ENCODE measurements at places on chromosomes 12 and 14.

- no peak for DNase-seq
Measured at GRCh38 chr12:117439531-117440001, 78.1 kb upstream of the NOS1 start.

DNA sequence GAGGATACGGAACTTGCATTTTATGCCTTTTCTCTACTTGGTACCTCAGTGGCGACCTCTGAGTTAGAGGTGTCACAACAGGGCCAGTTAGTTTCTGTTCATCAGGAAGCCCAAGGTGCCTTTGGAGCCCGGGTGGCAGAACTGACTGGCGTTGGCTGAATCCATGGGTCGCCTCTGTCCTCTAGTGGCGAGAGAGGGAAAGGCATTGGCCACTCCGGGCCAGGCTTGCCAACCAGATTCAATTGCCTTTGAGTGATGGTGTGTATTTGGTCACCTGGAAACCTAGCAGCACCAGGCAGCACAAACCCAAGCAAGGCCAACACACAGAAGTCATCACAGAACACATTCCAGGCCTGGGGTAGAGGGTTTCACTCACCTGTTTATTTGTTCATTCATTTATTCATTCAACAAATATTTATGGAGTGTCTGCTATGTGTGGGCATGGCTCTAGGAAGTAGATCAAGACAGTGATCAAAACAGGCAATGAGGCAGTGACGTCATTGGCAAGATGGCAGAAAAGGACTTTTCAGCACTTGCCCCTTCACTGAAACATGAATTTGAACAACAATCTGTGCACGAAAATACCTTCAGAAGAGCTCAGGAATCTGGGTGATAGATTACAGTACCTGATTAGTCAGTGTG, 40.5 kb upstream of the KCNA5 start:
- DNase-seq = peak; percentile 69

DNA sequence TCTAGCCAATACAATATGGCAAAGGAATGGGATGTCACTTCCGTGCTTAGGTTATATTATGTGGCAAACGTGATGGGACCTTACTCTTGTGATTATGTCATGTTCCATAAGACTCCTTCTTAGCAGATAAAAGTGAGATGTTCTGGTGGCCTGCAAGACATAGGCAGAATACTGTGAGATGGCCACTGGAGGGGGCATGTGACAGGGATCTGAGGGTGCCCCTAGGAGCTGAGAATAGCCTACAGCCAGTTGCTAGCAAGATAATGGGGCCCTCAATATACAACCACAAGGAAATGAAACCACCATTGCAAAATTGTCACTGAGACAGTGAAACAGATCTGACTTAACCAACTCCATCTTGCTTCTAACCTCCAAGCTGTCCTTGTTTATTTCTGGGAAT, 151.4 kb upstream of the SSTR1 start:
- no peak for DNase-seq

DNA sequence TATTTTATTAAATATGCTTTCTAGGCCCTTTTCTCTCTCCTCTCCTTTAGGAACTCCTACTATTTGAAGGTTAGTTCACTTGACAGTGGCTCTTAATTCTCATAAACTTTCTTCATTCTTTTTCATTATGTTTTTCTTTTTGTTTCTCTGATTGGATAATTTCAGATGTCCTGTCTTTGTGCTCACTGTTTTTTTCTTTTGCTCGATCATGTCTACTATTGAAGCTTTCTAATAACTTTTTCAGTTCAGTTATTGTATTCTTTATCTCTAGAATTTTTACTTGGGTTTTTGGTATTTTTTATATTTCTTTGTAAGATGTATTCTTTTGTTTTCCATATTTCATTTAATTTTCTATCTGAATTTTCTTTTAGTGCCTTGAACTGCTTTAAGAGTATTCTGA, 215.0 kb downstream of the PLCZ1 start:
- DNase-seq = no peak

GRCh38 chr12:43261701-43262100, 290.3 kb downstream of the ADAMTS20 start:
- DNase-seq = no peak

DNA sequence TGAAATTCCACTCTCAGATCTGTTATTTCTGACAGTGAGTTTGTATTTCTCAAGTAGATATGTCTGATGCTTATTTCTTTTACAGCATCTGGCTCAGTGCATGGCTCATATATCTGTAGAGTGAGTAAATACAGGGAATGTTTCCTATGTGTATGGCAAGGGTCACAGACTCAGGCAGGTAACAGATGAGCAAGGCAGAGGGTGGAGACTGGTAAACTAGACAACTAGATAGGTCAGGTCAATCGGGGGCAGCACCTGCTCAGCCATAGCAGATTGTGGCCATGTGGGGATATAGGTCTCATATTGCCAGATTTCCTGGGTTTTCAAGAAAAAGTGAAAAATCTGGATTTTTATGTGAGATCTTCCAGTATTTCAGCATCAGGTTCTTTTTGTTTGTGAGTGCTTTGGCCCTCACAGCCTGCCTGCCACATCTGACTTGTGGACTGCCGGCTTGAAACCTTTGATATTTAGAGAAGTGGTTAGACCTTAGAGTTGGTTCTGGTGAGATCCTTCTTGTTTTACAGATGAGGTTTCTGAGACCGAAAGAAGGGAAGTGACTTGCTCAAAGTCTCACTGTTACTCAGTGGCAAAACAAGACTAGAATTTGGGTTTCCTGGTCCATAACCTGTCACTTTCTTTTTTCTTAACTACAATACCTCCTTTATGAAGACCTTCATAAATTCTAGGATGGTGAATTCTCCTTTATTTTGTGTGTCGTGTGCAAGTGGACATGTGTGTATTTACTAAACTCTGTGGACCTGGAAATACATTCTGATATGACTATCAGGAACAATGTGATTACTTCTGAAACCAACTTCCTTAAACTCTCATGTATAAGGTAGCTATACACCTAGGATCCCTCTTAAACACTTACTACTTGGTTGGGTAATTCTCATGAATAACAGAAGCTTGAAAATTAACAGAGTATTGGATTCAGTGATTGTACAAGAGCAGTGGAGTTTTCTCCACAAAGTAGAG, 34.4 kb downstream of the PROX2 start:
- DNase-seq = no peak

GRCh38 chr12:111056618-111057521, 136.5 kb upstream of the MYL2 start:
- DNase-seq = peak; percentile 12

DNA sequence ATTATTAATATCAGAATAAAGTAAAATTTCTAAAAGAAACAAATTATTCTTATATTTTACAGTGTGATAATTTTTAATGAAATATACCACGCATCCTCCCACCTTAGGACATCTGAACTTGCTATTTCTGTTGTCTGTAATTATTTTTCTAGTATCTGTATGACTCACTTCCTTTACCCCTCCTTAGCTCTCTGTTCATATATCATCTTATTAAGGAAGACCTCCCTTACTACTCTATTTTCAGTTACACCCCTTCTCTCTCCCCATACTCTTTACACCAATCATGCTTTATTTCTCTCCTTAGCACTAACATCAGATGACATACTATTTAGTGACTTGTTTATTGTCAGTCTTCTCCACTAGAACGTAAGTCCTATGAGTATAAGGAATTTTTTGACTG, 34.2 kb upstream of the C12orf50 start:
- peak; percentile 11 for DNase-seq

GRCh38 chr14:74314576-74314975, 11.8 kb upstream of the ABCD4 start:
- DNase-seq = no peak

DNA sequence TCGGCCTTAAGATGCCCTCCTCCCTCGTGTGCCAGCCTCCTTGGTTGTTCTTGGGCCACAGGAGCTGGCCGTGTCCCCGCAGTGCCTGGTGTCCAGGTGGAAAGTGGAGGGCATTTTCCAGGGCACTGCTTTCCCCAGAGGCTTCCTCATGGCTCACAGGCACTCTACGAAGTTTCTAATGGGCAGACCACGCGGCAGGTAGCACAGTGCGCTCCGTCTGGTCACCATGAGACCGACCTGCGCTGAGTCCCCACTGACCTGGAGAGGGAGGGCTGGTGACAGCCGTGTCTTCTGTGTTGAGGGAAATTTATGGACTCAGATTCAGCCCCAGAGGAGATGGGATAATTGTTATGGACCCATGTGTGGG, 186.3 kb downstream of the ADGRD1 start:
- DNase-seq = no peak

DNA sequence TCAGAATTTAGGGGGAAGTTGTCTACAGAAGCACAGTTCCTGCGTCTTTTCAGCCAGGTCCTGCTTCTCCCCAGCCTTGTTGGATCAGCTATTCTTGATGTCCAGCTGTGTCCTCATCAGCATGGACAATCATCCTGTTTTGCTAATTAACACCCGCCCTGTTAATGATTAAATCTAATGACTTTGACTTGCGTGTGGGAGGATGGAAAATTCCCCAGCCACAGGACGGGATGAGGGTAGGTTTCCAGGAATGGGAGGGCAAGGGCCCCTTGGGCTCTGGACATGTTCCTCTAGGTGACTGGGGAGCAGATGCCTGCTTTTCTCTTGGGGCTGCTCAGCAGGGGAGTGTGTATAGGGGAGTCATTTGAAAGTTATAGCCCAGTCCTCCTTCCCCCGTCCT, 5.3 kb upstream of the PPP1R1A start:
- no peak for DNase-seq

- DNase-seq = peak; percentile 63
Measured at GRCh38 chr12:57632958-57633840, at the start of gene B4GALNT1. B4GALNT1 (minus strand) TSS chr12:57633201; CDS start chr12:57632132, 1,069 bp downstream.

GRCh38 chr12:70643939-70644338, 6.7 kb upstream of the PTPRB start:
- DNase-seq = no peak

DNA sequence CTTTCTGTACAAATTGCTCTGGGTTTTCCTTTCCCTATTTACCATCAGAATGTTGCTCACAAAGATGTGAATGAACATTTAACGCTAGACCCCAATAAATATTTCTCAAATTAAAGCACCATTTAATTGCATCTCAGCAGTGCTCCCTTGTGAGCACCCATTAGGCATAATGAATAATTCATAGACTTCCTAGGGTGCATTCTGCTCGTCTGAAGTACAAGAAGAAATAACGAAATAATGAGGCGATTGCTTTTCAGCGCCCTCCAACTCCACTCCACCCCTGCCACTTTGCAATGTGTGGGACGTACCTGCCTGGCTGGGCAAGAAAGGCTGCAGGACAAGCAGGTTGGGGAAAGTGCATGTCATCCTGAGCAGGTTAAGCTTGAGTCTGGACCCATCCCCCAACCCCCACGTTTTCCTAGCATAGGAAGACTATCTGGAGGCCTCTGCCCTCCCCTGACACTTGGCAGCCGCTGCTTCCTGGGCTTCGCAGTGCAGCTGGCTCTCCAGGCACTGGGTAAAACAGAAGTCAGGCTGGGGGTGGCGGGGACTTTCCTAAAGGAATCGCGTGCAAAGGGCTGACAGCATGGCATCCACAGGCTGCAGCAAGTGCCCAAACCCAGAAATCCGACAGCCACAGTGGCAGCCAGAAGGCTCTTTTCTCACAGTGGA, 253.7 kb downstream of the DUSP6 start:
- no peak for DNase-seq

GRCh38 chr12:89517720-89518119, 6.9 kb downstream of the GALNT4 start:
- no peak for DNase-seq

DNA sequence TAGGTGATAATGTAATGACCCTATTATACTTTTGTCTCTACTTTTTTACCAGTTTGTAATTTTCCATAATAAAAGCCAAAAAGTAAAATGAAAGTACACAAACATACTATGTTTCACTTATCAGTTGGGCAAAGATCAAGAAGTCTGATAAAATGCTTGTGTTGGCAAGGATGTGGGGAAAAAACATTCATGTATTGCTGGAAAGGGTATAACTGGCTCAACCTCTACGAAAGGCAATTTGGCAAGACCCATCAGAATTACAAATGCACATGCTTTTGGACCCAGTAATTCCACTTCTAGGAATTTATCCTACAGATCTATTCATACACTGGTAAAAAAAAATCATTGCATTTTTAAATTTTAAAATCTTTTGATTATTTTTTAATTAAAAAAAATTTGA, 68.0 kb downstream of the SPTB start:
- DNase-seq = peak; percentile 88

DNA sequence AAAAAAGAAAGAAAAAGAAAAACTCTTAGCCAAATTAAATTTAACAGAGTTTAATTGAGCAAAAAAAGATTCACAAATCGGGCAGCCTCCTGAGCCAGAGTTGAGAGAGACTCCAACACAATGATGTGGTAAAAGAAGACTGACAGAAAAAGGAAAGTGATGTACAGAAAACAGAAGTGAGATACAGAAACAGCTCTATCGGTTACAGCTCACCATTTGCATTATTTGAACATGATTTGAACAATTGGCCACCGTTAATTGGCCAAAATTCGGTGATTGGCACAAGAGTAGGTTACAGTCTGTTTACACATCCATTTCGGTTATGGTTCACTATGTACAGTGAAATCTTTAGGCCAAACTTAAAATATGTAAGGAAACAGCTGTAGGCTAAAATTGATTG, 117.7 kb downstream of the SPTSSA start:
- no peak for DNase-seq

GRCh38 chr14:55715889-55716288, 135.9 kb downstream of the KTN1 start:
- DNase-seq = no peak

- DNase-seq = peak; percentile 44
Measured at GRCh38 chr12:42143452-42144157, 1.1 kb downstream of the GXYLT1 start.

DNA sequence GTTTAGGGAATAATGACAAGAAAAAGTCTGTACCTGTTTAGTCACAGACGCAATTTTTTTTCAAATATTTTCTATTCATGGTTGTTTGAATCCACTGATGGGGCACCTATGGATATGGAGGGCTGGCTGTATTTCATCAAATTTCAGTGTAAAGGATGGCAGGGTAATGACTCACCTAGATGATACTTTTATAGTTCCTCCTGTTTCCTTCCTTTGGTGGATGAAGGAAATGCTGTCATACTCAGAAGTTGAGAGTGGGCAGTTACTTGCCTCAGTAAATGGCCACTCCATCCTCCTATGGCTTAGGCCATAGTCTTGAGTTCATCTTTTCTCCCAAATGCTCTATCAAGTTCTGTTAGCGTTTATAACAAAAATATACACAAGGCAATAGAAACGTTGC, 18.9 kb upstream of the C12orf71 start:
- DNase-seq = peak; percentile 72

DNA sequence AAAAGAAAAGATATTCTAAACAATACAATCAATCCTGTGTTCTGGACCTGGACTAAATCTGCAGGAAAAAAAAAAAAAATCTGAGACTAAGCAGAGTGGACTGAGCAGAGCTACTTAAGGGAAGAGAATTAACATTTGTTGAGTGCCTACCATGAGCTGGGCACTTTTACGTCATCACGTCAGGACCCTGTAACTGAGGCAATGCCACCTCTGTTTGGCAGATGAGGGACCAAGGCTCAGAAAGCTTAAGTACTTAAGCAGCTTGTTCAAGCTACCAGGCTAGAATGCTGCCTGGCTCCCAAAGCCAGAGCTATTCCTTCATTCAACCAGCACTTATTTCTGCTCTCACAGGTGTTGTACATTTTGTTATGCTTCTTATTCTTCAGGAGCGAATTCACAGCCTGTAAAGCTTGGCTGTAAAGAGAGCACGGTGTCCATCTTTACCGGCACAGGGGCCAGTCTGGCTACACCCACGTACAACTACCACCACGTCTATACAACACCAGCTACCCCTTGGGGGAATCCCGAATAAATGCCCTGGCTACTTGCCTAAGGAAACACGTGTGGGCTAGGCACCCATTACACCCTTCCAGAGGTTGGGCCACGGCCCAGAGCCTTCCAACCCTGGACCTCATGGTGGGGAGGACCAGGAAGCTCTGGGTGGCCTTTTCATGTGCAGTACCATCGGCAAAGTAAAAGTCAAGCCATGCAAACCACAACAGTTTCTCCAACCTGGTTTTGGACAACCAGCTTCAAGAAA, 27.0 kb downstream of the TMCC3 start:
- DNase-seq = no peak

All from lung microvascular endothelial cell (primary cell).